SW 1271 (cell line): ENCODE measurements at places on chromosomes 4 and X.

DNA sequence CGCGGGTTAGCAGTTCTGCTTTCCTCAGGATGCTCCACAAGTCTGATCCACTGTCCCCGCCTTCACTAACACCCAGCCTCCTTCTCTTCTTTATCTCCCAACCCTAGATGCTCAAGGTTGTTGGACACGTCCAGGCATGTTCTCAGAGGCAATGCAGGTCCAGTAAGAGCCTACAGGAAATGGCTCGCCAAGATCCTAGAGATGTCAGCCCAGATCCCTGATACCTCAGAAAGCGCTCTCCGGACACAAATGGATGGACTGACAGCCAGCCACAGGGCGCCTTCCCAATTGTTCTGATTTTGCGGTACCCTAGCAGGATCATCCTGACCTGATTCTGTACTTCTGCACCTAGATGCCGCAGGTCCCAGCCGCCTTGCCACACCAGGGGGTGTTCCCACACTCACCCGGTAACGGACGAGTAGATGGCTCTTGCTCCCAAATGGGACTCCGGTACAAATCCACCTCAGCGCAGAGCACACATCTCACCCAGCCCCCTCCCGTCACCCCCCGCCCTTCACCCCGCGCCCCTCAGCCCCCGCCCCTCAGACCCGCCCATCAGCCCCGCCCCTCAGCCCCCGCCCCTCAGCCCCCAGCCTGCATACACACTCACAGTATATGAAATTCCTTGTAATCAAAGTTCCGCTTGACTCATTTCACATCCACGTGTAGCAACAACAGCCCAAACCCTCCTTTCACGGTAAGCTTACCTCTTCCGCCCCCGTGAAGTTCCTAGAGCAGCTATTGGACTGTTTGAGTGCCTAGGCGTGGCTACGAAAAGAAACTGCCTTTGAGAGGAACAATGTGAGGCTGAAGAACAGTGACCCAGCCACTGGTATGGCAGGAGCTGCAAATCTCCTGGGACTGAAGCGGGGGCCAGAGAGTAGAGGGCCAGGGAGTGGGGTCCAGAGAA is at the start of gene EDA2R:
Gene EDA2R (minus strand): TSS at position 488 of the 910 bp plus-strand sequence. CDS start 23,058 bp downstream, outside the sequence.
- DNase-seq, result peak; percentile 9

DNA sequence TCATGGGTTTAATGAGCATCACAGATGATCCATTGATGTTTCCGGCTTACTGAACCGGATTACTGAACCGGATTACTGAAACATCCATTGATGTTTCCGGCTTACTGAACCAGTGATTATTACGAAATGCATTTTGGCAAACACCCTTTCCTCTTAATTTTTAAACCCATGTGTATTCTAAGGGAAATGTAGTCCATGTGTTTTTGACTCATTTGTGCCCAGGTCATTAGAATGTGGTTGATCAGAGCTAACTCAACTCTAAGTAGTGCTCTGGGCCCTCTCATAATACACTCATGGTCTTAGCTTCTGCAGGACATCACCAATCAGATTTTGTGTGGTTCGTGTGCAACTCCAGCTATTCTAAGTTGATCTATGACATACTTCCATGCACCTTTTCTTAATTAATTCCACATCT is 141.6 kb downstream of the SPATA18 start:
- no peak for DNase-seq

GRCh38 chrX:109958266-109958665 is 44.6 kb upstream of the TMEM164 start:
- DNase-seq, result no peak

DNA sequence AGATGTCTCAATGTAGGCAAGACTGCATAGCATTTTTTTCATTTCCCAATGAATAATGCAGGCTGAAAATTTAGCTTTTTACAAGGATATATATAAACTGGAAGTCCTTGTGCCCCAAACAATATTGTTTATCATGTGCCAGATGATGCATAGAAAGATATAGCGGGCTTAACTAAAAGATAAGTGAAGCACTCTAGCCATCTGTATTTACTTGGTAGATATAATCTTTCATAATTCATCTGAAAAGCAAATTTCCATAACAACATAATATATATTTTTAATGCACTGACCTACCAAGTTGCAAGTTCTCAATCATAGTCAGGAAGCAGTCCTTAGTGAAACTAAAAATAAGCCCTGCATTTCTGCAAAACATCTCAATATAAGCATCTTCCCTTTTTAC is 653.3 kb downstream of the NLGN4X start:
- no peak for DNase-seq

DNA sequence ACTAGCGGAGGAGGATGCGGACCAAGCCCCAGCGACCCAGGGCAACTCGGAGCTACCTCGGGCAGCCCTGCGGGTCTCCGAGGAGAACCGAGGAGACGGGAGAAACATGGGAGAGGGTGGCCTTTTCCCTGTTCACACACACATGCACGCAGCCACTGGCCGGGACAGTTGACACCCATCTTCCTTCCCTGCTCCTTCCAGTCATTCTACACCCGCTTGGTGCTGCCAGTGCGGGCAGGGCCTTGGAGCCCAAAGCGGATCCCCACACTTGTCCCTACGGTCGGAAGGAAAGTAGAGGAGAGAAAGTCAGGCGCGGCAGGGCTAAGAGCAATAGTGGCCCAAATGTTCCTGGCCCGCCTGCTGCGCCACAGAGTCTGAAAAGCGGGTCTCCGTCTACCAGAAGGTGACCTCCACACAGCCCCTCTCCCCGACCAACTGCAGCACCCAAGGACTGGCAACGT is 1.1 kb upstream of the PPP3CA start:
- no peak for DNase-seq

DNA sequence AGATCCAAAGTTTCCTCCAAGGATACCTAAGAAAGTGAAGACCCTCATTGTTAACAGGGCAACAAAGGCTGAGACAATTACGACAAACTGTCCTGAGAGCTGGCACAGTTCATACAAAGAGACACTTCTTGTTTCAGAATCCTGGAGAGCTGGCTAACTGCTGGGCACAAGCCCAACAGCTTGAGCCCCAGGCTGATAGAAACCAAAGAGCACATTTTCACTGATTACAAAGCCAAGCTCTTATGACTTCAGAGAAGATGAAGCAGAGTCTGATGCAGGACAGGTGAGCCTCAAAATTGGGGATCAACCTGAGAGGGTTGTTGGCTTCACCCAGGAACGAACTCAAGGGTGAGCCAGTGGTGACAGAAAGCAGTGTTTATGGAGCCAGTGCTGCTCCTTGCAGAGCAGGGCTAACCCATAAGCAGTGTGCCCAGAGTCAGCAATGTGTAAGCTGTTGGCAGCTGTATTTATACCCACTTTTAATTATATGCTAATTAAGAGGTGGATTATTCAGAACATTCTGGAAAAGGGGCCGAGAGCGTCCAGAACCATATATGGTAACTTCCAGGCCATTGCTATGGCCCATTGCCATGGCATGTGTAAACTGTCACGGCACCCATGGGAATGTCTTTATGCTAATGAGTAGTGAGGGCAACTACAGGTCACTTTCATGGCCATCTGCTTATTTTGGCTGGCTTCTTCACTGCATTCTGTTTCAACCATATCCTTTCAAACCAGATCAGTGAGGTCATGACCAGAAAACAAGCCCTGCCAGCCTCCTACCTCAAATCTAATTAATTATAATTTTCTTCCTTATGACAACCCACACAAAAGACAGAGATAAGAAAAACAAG is 183.7 kb downstream of the EVC2 start:
- no peak for DNase-seq

- DNase-seq, result no peak
These were observed 31.0 kb upstream of the PDE5A start for GRCh38 chr4:119659576-119659975.

- DNase-seq, result no peak
These were observed 185.4 kb downstream of the SOWAHB start for GRCh38 chr4:76712564-76712963.

DNA sequence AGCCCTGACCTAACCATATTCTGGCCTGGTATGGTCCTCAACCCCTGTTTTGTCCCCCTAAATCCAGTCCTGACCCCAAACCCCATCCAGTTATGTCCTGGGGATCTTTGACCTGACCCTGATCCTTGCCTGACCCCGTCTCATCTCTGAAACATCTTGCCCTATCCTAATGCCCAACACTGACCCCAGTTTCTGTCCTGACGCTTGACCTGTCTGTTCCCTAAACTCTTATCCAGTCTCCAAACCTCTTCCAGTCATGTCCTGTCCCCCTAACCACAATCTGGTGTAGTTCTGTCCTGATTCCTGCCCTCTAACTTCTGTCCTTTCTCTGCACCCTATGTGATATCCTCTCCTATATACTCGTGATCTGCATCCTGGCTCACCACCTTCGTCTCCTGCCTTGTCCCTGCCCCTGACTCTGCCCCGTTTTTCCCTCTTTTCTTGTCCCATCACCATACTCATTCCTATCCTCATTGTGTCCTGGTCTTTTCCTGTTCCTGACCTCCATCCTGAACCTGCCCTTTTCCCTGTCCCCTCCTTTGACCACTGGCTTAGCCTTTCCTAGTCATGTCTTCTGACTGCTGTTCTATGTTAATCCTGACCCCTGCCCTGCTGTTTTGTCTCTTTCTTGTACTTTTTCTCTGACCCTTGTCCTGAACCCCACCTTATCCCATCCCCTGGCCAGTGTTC is 4.6 kb upstream of the CCDC120 start:
- no peak for DNase-seq

GRCh38 chr4:161121451-161121850 is 1042.3 kb downstream of the FSTL5 start:
- DNase-seq, result no peak

DNA sequence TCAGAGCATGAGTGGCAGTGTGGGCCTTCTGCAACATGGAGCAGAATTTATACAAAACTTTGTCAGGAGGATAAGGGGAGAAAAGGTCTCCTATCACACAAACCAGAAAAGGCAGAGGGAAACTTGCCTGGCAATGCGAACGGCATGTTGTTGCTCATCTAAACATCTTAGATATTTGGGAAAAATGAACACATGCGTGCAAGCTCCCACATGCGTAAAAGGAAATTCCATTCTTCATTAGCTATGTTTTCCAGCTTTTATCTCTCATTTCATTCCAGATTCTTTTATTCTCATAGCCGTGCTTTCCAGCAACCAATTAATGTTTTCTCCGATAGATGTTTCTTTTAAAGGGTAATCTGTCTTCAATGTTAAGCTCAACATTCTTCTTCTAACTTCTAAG is 31.3 kb upstream of the GBA3 start:
- no peak for DNase-seq

DNA sequence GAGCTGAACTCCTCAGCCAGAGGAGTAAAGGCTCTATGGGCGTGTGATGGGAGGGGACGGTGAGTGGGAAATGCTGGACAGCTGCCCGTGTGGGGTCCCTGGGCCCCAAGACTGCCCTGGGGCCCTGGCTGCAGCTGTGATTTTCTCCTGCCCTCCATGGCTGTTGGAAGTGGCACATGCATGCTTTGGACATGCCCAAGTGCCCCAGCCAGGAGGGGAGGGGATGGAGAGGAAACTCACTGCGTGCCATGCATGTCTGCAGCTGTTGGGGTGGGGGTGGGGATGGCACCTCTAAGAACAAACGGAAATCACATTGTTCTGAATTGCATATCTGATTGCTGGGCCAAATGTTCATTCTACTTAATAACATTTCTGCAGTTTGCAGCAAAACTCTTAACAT is 52.4 kb downstream of the MID2 start:
- DNase-seq, result no peak

- no peak for DNase-seq
These were observed 7.6 kb upstream of the UNC5C start for GRCh38 chr4:95556207-95556859.

- DNase-seq, result no peak
These were observed 102.1 kb upstream of the EDNRA start for GRCh38 chr4:147378780-147379179.

DNA sequence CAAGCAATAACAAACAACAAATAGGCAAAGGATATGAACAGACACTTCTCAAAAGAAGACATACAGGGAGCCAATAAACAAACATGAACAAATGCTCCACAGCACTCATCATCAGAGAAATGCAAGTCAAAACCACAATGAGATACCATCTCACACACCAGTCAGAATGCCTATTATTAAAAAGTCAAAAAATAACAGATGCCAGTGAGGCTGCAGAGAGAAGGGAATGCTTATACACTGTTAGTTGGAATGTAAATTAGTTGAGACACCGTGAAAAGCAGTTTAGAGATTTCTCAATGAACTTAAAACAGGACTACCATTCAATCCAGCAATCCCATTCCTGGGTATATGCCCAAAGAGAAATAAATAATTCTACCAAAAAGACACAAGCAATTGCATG is 129.8 kb upstream of the MAGEB2 start:
- DNase-seq, result no peak

- DNase-seq, result no peak
These were observed 803.8 kb upstream of the AMOT start for GRCh38 chrX:113644426-113644825.

DNA sequence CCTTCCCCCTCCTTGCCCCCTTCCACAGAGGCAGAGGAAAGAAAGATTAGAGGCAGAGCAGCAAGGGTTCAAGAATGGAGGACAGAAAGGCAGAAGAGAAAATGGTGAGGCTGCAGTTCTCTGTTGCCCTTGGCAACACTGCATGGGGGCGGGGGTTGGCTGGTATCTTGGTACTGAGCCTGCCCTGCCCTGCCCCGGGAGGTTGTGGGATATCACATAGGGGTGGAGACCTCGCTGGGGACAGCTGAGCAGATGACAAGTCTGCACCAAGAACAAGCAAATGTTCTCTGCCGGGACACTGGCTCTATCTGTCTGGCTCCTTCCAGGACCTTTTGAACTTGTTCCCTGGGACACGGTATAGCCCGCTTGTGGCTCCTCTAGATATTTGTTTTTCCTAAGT is 39.8 kb downstream of the NHS start:
- DNase-seq, result no peak

GRCh38 chr4:120432301-120432860 is 365.7 kb upstream of the MAD2L1 start:
- no peak for DNase-seq

- DNase-seq, result no peak
These were observed 147.8 kb upstream of the PSAPL1 start for GRCh38 chr4:7582313-7583097.

DNA sequence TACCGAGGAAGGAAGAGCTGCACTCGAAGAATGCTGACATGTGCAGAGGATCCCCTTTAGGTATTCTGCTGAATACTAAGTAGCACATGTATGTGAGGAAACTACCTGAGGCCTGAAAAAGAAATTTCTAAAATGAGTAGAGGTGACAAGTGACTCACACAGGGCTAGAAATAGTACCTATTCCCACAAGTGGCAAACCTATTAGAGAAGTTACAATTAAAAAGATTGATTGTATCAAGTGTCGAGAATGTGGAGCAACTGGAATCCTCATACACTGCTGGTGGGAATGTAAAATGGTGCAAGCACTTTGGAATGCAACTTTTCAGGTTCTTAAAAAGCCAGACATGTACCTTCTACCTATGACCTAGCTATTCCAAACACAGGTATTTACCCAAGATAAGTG is 47.4 kb downstream of the CCSER1 start:
- DNase-seq, result no peak
